ENCODE measurements at places on chromosomes 3 and 15.

GRCh38 chr15:50993598-50993997 is 85.1 kb downstream of the AP4E1 start:
- DNase-seq, result no peak

DNA sequence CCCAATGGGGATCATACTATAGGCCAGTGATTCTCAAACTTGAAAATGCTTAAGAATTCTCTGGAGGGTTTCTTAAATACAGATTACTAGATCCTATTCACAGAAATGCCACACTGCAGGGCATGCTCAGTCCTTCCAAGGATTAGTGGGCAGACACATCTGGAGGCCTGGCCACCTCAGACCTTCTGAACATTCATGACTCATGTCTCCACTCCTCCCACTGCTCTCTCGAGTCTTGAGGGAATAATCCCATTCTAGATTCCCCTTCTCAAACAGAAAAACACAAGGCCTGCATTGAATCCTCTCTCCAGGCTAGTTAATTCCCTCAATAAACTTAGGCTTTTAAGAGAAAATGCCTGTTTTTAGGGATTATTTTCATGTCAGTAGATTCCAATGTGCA is 22.1 kb downstream of the ZNF621 start:
- no peak for DNase-seq

- no peak for DNase-seq
Measured at GRCh38 chr15:34782901-34783300, 12.4 kb downstream of the ACTC1 start.

GRCh38 chr3:6172871-6173642 is 687.9 kb upstream of the GRM7 start:
- no peak for DNase-seq

DNA sequence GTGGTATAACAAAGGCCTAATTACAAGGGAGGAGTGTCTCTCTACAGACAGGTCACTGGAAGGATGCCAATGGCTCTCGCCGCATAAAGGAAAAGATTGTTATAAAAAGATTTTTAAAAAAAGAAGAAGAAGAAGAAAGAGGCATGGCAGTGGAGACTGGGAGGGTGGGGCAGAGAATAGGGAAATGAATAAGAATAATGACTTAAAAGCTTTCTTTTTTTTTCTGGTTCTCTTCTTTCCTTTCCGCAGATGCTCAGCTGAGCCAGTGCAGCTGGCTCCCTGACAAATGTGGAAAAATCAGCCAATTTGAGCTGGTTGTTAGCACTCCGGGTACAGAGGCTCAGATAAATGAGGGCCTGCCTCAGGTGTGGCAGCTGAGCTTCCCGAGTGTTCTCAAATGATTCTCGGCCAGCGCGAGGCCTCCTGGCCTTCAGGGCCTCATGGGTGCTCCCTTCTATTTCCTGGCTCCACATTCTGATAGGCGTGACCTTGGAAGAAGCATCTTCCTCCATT is 234.1 kb downstream of the RORA start:
- DNase-seq, result peak; percentile 28

DNA sequence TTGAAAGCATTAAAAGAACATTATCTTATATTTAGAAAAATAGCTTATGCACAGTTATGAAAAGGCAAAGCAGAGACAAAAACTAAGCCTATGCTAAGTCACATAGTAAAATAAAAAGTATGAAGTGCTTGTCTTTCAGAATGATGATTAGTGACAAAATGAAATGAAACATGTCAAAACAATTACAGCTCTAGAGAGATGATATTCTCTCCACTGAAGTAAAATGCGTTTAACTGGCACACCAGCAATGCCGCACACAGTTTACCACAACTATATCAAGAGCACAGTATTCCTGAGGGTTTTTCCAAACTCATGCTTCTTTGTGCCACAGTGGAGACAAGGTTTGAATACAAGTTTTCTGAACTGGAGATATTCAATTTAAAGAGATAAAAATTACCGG is 2.1 kb upstream of the ZBBX start:
- no peak for DNase-seq

- no peak for DNase-seq
Measured at GRCh38 chr3:138936741-138937689, 9.9 kb downstream of the FOXL2 start.

GRCh38 chr3:7630351-7630911 is 769.5 kb downstream of the GRM7 start:
- DNase-seq, result no peak

DNA sequence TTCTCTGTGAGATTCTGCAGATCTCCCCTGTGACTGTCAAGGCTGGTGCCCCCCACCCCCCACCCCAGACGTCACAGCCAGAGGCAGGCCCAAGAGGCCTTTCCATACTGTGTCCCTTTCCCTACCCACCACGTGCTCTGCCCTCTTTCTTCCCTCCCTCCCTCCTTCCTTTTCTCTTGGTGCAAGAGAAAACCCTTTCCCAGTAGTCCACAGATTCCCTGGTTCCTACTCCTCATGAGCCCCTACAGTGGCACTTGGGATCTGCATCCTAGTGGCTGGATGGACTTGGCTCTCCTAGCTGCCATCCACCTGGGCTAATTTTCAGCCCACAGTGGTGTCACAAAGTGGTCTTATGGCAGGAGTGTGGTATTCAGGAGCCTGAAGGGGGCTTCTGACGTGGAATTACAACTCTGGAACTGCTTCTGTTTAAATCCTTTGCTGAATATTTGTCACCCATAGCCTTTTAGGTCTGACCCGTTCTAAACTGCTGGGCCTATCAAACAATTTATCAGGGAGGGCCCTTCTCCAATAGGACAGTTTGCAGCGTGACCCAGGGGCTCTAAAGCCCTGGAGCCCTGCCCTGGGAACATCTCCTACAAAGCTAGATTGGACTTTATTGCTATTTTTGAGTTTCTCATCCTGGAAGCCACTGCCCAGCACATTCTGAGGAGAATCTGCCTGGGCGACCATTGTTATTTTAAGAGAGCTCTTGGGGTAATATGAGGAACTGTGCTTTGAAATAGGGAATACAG is 35.3 kb downstream of the KLF13 start:
- DNase-seq, result no peak

GRCh38 chr15:29680465-29681165 is 141.7 kb downstream of the TJP1 start:
- no peak for DNase-seq

GRCh38 chr15:27088584-27089232 is 117.7 kb downstream of the GABRG3 start:
- DNase-seq, result no peak

GRCh38 chr3:123401836-123402530 is 46.9 kb downstream of the ADCY5 start:
- no peak for DNase-seq

DNA sequence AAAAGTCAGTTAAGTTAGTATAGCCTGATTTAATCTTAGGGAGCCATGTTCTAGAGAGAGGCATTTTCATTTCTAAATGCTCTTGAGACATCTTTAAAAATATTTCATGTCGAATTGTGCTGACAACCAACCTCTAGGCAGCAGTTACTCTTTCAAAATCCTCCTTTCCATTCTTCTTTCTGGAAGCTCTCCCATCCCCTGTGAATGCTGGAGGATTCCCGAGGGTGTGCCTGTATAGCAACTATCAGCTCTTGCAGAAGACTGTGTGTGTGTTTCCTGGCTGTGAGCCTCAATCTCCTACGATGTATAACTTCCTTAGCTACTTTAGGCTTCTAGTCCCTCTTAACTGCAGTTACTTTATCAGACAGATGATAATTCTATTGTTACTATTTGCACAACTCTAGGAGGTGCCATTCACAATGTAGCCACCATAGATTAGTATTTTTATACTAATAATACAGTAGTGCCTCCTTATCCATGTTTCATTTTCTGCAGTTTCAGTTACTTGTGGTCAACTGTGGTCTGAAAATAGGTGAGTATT is 250.3 kb downstream of the EDEM1 start:
- DNase-seq, result no peak
